DMS79 treated with DMSO at 0.1 percent for 48 hours (cell line): ENCODE measurements at places on chromosomes 11 and 22.

- DNase-seq = no peak
Measured at GRCh38 chr22:27507111-27507611, 294.4 kb downstream of the MN1 start.

- no peak for DNase-seq
Measured at GRCh38 chr11:66725647-66726046, 3.4 kb downstream of the SPTBN2 start.

DNA sequence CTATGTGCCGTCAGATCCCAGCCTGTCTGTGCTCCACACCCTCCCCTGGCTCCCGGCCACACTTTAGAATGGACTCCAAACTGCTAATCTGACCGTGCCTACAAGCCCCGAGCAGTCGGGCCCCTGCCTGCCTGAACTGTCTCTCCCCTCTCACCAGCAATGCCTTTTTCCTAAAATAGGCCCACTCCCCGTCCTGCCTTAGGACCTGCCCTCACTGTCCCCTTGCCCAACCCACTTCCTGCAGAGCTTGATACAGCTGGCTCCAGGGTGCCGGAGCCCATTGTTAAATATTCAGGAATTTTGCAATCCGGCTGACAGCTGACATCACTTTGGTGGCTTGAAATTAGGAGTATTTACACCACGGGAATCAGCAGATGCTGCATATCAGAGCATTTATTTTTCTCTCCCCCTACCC is 21.4 kb downstream of the MN1 start:
- no peak for DNase-seq

- no peak for DNase-seq
Measured at GRCh38 chr11:122354025-122354697, 238.1 kb upstream of the BLID start.

- no peak for DNase-seq
Measured at GRCh38 chr22:34702279-34702678, 363.7 kb upstream of the ISX start.

DNA sequence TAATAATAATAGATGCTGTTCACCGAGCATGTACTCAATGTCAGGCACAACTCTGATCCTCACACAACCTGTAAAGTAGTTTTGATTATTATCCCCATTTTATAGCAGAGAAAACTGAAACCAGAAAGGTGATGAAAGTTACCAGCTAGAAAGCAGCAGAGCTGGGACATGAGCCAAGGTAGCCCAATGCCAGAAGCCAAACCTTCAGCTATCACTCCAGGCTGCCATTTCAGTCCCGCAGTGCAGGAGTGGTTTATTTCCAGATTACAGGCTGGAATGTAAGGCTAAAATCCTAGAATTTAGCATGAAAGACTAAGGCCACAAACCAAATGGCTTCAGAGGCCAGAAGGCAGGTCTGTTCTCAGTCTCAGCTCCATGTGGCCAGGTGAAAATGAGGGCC is 108.8 kb downstream of the TENM4 start:
- no peak for DNase-seq

DNA sequence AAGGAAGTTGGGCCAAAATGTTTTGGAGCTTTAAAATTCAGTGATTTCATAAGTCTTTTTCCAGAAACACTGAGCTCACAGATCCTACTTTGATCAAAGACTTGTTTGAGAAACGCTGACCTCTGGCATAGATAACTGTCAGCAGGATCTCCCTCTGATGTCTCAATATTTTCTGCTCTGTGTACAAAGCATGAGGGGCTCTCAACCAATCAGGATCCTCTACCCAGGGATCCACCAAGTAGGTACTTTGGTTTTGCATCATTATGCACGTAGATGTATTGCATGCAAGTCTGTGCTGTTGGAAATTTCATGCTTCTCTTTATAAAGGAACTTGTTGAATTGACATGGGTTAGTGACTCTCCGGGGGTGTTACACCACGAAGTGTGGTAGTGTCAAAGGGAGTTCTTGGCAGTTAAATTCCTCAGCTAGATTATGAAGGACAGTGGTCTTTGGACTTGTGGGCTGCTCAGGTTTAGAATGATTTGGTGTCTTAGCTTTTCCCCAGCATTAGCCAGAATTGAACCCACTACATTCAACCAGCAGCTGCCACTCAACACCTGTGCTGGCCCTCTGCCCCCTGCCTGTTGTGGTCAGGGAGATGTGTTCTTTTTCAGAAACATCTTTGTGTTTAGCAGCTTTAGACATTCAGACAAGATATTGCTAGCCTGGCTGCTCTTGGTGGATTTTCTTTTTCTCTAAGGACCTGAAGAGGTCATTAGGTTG is 1.7 kb upstream of the DIXDC1 start:
- DNase-seq = no peak

GRCh38 chr11:10594407-10594806 is 25.9 kb upstream of the LYVE1 start:
- DNase-seq = no peak

DNA sequence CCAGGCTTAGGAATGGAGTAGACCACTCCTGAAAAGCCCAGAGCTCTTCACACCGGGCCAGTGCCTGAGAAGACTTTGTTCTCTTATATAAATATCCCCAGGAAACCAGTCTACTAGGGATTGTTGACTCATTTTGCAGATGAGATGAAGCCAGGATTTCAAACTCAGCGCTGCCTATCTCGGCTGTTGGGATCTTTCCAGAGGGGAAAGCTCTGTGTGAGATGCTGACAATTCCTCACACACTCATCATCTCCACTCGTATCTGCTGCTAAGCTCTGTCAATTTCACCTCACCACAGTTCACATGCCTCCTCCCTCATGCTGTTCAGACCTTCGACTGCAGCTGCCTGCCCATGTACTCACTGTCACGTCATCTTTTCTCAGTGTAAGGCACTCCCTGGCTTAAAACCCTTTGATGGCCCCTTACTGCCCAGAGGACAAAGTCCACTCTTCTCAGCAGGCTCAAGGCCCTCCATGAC is 12.5 kb downstream of the USH1C start:
- DNase-seq = no peak

DNA sequence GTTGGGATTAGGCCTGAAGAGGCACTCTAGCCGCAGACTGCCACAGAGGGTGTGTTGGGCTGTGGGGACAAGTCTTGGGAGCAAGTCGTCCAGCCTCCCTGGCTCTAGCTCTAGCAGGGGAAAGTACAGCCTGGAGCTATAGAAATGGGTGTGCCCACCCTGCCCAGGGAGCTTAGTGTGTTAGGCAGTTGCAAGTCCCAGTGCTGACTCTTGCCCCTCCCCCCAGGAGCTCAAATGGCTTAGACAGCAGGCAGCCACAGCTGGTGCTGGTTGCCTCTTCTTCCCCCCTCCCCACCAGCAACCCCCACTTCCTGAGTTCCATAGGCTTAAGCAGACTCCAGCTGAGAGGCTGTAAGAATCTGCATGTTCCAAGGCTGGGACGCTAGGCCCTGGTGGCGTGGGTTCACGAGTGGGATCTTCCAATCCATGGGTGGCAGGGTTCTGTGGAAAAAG is 61.2 kb downstream of the GUCY1A2 start:
- DNase-seq = no peak

GRCh38 chr11:30322191-30322590 is 713 bp upstream of the ARL14EP start:
- DNase-seq = no peak

- no peak for DNase-seq
Measured at GRCh38 chr11:7353100-7353499, 101.4 kb downstream of the SYT9 start.

GRCh38 chr11:129278586-129279319 is 86.6 kb upstream of the ARHGAP32 start:
- no peak for DNase-seq

- DNase-seq = no peak
Measured at GRCh38 chr11:69076129-69076791, 27.5 kb downstream of the TPCN2 start.

- no peak for DNase-seq
Measured at GRCh38 chr11:102703826-102704493, 1.6 kb downstream of the MMP27 start.

- no peak for DNase-seq
Measured at GRCh38 chr11:3885855-3886254, 30.4 kb downstream of the STIM1 start.

DNA sequence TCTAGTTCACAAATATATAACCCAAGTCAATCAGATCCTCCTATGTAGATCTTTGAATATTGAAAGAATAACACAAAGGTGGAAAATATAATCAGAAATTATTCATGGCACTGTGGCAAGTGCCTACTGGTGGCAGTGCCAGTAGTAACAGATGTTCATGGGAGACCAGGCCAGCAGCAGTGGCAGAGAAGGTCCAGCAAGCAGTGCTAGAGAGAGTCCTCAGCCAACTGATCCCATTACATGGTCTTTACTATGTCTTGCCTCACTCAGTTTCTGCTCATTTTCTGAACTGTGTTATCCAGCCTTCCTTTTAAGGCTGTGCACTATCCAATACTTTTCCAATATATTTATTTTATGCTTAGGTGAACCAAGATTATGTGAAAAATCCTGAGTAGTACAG is 124.9 kb downstream of the MRTFA start:
- no peak for DNase-seq
